HFFc6 (cell line): ENCODE measurements at places on chromosomes 2 and 18. TPM values are rescaled to one million over a fixed set of nuclear protein-coding genes. Genes with fewer than 3 reads are reported as not detected.

The PDIA6 gene
- 310 to 350 TPM (median 338 TPM) in 3 replicates for total RNA-seq

DNA sequence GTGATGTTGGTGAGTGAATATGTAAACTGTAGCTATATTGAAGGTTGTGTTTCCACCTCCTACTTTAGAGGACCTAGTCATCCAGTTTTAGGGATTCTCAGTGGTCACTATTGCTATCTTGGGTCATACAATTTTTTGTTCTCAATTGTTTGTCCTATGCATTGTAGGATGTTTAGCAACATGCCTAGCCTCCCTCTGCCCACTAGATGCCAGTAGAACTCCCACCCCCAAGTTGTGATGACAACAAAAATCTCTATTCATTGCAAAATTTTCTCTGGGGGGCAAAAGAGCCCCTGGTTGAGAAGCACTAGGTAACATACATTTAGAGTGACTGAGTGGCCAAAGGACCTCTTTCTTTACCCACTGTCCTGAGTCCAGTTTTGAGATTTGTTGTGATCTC, 87.3 kb downstream of the LRRTM4 start:
- H3K36me3 ChIP-seq = no peaks in the 10 kb centered on the region
- H3K4me3 ChIP-seq = no peak overlapping the region
- H3K27ac ChIP-seq = no peak overlapping the region
- DNase-seq = no peak
- H3K4me1 ChIP-seq = no peaks in the 10 kb centered on the region
- H3K27me3 ChIP-seq = no peaks in the 10 kb centered on the region

GRCh38 chr18:49019446-49020045, 68.8 kb upstream of the SMAD7 start:
- no peak overlapping the region for H3K4me3 ChIP-seq
- peaks cover 2% of the 10 kb centered on the region for H3K27me3 ChIP-seq
- no peak for DNase-seq
- no peaks in the 10 kb centered on the region for H3K36me3 ChIP-seq
- H3K4me1 ChIP-seq = peaks cover 22% of the 10 kb centered on the region

DNA sequence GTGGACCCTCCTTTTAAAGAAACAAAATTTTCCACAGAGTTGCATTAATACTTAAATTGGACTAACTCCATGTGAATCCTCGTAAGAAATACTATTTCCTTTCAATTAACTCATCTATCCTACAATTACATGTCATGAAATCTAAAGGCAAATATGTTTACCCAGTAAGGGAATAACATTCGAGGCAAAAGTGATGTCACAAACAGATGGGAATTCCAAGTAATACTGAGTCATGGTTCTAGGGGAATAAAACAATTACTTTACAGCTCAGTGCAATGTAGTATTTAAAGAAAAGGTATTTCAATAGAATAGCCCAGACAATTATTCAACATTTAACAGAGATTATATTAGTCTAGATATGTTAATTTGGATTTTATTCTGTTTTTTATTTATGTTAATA, 205.8 kb downstream of the ZNF385B start:
- H3K4me1 ChIP-seq = peaks cover 27% of the 10 kb centered on the region
- no peak overlapping the region for H3K27ac ChIP-seq
- H3K27me3 ChIP-seq = no peaks in the 10 kb centered on the region; the same call in 1 of the 2 replicates
- no peak overlapping the region for H3K4me3 ChIP-seq
- DNase-seq = peak; percentile 42

- no peaks in the 10 kb centered on the region; the same call in 1 of the 2 replicates for H3K27me3 ChIP-seq
- H3K27ac ChIP-seq = no peak overlapping the region
- H3K4me3 ChIP-seq = no peak overlapping the region
- H3K36me3 ChIP-seq = no peaks in the 10 kb centered on the region
Observed at GRCh38 chr2:34025196-34025595, 426.1 kb upstream of the FAM98A start.
